ENCODE measurements at places on chromosomes 1 and 21.

- DNase-seq, result no peak
These were observed 72.5 kb downstream of the KCNT2 start for GRCh38 chr1:196535727-196536126.

- no peak for DNase-seq
These were observed 7.8 kb downstream of the STMN1 start for GRCh38 chr1:25898223-25899015.

DNA sequence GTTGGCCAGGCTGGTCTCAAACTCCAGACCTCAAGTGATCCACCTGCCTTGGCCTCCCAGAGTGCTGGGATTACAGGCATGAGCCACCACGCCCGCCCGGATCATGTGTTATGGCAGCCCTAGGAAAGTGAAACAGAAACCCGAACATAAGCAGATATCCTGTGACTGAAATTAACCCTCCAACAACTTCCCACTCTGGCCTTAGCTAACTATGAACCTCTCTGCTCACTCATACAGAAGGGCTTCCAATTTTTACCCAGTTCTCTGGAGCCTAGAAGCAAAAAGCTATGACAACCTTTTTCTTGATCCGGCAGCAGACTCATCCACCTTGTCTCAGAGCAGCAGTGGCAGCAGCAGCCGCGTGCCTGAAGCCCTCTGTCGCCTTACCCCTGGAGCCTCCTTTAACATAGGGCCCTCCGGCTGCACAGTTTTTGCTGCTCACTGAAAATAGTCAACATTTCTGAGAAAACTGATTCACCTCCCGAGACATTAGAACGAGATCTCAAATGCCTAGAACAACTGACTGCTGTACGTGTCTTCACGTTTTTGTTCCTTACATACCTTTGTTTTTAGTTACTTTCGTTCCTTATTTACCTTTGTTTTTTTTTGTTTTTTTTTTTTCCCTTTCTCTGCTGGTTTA is 9.3 kb downstream of the CBR1 start:
- no peak for DNase-seq

- no peak for DNase-seq
These were observed 68.9 kb downstream of the CDC7 start for GRCh38 chr1:91569411-91570119.

- DNase-seq, result no peak
These were observed 37.3 kb upstream of the EDN2 start for GRCh38 chr1:41521766-41522165.

- no peak for DNase-seq
These were observed 367.4 kb downstream of the RPS6KC1 start for GRCh38 chr1:213418268-213419071.

DNA sequence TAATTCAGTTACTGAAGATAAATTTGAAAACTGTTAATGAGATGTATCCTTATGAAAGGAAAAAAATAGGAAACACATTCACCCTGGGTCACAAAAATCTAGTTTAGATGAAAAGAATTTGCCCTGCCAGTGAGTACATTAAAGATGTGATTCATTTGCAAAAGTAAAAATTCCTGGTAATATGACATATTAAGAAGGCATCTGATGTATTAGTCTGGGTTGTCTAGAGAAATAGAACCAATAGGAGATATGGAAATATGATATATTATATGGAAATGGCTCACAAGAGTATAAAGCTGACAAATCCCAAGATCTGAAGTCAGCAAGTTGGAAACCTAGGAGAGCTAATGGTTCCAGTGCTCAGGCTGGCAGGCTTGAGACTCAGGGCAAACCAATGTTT is 153.8 kb downstream of the MRPL39 start:
- no peak for DNase-seq

DNA sequence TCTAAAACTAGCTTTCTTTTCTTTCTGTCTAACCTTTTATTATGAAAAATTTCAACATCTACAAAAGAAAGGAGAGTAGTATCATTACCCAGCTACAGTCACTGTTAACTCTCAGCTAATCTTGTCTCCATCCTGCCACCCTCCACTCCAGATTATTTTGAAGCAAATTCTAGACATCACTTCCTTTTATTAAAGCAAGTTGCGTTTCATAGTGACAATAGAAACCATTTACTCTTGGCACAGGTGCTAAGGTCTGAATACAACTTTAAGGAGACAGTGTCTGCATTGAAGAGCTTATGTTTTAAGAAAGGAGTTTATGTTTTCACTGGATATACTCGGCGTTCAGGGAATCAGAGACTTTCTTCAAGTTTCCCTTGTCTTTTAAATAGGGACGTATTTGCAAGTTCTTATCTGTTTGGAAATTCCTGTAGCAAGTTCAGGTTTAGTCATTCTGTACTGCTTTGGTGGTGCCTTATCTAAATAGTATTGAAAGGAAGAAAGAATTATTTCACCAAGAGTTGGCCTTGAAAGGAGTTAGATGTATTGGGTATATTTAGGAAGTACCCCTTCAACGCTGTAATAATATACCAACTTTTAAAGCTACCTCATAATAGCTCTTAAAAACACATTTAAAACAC is 42.7 kb downstream of the ITSN1 start:
- DNase-seq, result no peak

DNA sequence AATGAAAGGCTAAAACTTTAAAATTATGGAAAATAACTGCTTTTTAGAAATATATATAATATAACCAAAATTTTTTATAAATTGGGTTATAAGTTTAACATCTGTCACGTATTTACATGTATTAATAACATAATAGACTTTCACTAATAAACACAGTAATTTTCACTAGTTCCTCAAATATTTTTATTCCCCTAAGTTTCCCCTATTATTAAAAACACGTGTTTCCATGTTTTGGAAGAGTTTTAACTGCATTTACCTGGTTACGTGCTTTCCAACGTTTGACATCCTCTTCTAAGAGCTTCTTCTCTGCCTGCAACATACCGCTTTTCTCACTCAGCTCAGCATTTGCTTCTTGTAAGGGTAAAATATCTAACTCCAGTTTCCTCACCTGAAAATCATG is 34.3 kb downstream of the TPR start:
- no peak for DNase-seq

GRCh38 chr1:229478852-229479251 is 29.3 kb downstream of the NUP133 start:
- no peak for DNase-seq

GRCh38 chr1:55231745-55232144 is 16.6 kb upstream of the USP24 start:
- DNase-seq, result no peak

GRCh38 chr1:153337980-153338853 is 10.4 kb downstream of the PGLYRP4 start:
- DNase-seq, result no peak

- no peak for DNase-seq
These were observed 272.9 kb downstream of the NEGR1 start for GRCh38 chr1:72009173-72010093.

GRCh38 chr1:235749755-235750300 is 100.2 kb upstream of the GNG4 start:
- DNase-seq, result no peak

DNA sequence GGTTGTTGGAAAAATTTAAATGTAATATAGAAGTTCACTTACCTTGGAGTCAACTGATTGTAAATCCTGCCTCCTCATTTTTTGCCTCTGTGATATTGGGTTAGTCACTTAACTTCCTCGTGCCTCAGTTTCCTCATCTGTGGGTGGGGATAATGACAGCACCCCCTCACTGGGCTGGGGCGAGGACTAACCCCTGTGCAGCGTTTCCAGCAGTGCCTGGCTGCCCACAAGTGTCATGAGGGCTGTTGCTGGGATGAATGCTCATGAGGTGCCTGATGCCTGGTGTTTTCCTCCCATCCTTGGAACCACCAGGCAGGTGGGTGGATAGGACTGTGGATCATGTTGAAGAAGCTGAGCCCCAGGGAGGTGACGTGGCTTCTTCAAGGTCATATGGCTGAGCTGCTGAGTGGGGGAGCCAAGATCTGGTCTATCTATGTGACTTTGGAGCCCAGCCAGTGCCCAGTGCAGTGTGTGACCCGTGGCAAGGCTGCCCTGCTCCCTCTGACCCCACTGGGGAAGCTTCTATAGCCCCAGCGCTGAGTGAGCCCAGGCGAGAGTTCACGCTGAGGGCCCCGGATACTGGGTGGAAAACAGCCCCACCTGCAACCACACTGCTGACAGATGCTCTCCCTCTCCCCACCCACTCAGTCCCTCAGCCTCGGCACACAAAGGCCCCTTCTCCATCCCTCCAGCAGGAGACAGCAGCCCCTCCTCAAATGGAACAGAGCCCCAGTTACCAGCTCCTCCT is 446.0 kb downstream of the PTPRU start:
- no peak for DNase-seq

DNA sequence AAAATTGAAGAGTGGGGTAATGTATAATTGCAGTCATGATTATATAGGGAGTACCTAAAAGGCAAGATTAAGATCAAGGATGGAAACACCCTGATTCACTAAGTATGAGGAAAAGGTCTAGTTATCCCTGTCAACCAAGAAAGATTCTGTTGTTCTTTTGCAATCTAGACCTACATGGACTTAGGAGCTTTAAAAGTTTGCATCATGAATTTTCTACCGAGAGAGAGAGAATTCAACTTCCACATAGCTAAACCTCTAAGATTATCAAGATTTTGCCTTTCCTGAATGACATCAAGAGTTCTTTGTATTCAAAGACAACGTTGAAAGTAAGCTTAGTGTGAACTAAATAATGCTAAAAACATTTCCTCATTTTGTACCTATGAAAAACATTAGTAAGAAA is 78.8 kb upstream of the RBM34 start:
- DNase-seq, result no peak

GRCh38 chr1:2322581-2323211 is 68.7 kb downstream of the MORN1 start:
- no peak for DNase-seq

All from stimulated activated CD4-positive, alpha-beta T cell treated with anti-CD3 and anti-CD28 coated beads, Interleukin-1b, Interleukin-23, amount 100 ng/mL, for 1 hour (primary cell).